ENCODE measurements at places on chromosomes 3 and 15.

DNA sequence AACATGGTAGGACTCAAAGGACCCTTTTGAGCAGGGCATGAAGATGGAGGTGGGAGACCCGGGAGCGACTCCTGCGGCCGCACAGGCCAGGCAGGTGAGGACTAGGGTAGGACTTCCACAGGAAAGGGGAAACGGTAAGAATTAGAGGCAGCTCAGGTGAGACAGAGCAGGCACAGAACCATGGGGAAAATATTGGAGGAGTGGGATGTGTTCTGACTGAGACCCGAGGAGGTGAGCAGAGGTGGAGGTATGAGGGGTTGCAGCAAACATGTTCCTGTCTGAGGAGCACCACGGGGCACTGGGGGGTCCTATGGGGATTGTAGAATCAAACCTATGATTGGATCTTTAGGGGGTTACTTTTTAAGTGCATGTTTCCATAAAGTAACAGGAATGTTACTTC lies 1.4 kb upstream of the ISG20 start:
- DNase-seq: no peak

GRCh38 chr3:58434990-58435389 lies 1.4 kb upstream of the PDHB start:
- DNase-seq: no peak

DNA sequence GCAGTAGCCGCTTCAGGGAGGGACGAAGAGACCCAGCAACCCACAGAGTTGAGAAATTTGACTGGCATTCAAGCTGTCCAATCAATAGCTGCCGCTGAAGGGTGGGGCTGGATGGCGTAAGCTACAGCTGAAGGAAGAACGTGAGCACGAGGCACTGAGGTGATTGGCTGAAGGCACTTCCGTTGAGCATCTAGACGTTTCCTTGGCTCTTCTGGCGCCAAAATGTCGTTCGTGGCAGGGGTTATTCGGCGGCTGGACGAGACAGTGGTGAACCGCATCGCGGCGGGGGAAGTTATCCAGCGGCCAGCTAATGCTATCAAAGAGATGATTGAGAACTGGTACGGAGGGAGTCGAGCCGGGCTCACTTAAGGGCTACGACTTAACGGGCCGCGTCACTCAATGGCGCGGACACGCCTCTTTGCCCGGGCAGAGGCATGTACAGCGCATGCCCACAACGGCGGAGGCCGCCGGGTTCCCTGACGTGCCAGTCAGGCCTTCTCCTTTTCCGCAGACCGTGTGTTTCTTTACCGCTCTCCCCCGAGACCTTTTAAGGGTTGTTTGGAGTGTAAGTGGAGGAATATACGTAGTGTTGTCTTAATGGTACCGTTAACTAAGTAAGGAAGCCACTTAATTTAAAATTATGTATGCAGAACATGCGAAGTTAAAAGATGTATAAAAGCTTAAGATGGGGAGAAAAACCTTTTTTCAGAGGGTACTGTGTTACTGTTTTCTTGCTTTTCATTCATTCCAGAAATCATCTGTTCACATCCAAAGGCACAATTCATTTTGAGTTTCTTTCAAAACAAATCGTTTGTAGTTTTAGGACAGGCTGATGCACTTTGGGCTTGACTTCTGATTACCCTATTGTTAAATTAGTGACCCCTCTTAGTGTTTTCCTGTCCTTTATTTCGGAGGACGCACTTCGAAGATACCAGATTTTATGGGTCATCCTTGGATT lies at the start of gene MLH1:
MLH1 (plus strand) TSS at position 193 of the 958 bp plus-strand sequence; CDS start at position 223, 30 bp downstream.
- DNase-seq: no peak

DNA sequence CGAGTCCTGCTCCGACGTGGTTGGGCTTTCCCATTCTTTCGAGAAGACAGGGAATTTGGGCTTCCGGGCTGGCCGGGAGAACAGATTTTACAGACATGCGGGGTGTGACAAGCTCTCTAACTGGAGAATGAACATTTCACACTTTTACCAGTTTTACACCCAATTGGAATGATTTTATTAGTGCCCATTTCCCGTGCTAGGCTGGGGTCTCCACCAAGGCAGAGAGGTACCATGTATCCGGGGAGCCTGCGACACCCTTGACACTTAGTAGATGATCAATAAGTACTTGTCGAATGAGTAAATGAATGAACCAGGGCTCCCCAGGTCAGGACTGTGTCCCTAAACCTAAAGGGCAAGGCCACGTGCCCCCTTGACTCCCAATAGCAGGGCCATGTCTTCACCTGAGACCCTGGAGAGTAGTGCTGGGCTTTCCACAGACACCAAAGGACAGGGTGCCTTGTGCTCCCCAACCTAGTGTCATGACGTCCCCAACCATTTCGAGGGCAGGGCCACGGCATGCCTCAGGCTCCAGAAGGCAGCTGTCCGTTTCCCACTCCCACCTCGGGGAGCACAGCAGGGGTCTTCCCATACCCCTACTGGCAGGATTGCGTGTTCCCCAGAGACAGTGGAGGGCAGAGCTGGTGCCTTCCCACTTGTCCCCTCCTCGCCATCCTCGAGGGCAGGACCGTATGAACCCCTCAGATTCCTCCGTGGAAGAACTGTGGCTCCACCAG lies 679 bp upstream of the MYD88 start:
- no peak for DNase-seq

DNA sequence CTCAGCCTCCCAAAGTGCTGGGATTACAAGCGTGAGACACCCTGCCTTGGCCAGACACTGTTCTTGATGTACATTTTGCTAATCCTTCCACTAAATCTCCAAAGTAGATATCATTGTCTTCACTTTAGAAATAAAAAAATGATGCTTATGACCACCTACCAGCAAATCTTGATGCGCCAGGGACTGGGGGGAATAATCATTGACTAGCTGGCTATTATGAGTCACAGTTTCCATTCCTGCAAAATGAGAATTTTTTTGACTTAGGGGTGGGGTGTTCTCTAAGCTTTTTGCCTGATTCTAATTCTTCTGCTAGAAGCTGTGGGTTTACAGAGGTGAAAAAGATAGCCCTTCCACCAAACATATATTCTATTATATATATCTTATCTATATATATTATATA lies 17.1 kb upstream of the RFC4 start:
- DNase-seq: no peak

DNA sequence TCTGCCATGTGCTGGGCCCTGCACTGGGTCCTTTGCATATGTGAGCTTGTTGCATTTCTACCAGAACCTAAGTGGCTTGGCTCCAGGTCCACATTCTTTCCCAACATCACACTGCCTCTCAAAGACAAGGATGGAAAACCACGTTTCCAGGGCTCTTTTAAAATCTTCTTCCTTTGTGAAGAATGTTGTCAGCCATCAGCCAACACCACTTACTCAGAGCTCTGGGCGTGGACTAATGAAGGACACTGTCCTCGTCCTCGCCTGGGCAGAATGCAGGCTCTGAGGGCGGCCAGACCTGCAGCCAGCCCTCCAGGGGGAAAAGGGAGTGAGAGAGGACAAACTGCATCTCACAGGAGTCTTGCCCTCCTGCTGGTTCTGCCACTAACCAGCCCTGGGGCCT lies 49.7 kb downstream of the MAGEF1 start:
- DNase-seq: no peak

DNA sequence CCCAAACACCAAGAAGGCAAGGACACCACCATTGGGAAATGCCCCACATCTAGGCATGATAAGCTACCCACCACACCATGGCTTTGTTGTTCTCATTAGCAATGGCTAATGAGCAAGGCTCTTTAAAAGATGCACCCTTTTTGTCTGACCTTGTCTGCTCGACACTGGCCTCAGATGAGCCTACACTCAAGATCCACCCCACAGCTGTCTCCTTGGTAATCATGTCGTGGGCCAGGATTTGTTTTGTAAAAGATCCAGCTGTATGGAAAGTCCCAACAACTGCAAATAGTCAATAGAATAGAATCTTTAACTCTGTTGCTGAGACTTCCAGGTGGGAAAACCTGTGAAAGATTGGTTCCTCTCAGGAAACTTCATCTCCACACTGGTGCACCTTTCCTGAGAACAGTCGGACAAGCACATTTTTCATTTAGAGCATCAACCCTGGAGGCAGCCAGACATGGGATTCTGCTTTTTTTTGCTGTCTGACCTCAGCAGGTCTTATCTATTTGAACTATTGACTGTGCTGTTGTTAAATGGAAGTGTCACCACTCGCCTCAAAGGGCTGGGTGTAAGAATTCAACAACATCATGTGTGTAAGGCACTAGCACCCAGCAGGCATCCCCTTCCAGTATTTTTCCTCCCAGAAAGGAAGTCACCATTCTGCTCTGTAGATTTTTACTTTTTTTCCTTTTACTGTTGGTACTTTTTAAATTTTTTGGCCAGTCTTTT lies 35.5 kb downstream of the DUT start:
- no peak for DNase-seq

- no peak for DNase-seq
Observed at GRCh38 chr3:108035751-108036150, 55.1 kb downstream of the CD47 start.

GRCh38 chr3:137692803-137693431 lies 71.2 kb upstream of the SOX14 start:
- DNase-seq: no peak

- no peak for DNase-seq
Observed at GRCh38 chr15:75001310-75001709, 5.9 kb downstream of the SCAMP5 start.

- no peak for DNase-seq
Observed at GRCh38 chr3:183283886-183284285, 30.8 kb downstream of the B3GNT5 start.

DNA sequence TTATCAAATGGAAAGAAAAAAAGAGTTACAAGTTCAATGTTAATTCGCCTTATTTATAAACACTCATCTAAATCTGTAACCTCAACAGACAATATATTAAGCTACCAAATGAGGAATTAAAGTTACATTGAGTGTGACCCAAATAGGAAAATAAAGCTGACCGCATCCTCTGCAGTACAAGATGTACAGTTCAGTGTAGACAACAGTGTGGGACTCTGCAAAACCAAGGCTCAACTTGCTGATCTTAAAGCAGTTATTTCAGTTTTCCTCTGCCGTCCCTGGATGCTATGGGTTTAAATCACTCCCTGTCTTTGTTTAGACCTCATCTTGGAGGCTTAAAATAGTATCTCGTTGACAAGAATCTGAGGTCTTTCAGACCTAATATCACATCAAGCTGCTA lies 458.8 kb downstream of the MECOM start:
- DNase-seq: no peak

All from NCI-H1930 (cell line).